Fibroblast of lung (primary cell): ENCODE measurements at places on chromosomes 1 and 21.

DNA sequence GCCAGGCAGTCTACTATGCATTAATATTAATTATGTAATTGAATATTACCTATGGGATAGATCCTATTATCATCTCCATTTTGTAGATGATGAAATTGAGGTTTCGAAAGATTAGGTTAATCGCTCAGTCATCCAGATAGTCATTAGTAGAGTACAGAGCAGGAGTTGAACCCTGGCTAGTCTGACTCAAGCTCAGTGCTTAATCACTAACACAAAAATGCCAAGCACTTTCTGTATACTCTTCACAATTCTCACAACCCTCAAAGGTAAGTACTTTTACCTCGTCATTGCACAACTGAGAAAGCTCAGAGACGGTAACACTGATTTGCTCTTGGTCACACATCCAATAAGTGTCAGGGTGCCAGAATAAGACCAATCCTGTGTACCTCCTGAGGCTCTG, 280.2 kb upstream of the PLXNA2 start:
- no peaks in the 10 kb centered on the region for H3K27me3 ChIP-seq
- no peaks in the 10 kb centered on the region for H3K4me1 ChIP-seq
- no peak overlapping the region for H3K4me3 ChIP-seq
- no peak for DNase-seq

DNA sequence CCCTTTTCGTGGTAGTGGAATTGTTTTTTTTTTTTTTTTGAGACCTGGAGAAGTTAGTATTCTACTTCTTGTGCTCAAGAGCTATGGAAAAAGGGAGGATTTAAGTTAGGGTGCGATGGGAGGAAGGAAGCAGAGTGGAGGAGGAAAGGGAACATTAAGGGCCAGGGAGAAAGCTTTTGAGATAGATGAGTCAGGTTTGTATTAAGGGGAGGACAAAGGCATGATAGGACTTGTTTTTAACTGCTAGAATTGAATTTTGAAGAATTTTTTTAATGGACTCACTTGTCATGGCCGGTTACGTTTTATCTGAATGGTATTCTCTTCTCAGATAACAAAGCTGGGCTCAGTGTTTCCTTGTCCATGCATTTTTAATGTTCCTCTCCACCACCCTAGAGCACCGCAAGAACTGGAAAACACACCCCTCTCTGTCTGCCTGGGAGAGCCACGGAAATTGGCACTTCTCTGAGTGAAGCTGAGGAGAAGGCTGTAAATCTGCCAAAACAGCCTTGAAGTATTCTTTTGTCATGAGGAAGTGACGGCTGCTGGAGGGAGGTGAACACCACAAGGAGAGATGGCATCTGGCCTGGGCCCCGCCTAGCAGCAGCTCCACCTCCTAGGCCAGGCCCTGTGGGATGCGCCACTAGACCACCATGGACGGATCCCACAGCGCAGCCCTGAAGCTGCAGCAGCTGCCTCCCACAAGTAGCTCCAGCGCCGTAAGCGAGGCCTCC, 3.5 kb downstream of the NIPAL3 start:
- DNase-seq = peak; percentile 79
- no peak overlapping the region for H3K4me3 ChIP-seq
- no peaks in the 10 kb centered on the region for H3K27me3 ChIP-seq
- peak overlapping the region; percentile 78 for H3K27ac ChIP-seq
- peaks cover 16% of the 10 kb centered on the region for H3K4me1 ChIP-seq

GRCh38 chr1:61247881-61248752, 165.8 kb downstream of the NFIA start:
- DNase-seq = no peak
- H3K27ac ChIP-seq = no peak overlapping the region

DNA sequence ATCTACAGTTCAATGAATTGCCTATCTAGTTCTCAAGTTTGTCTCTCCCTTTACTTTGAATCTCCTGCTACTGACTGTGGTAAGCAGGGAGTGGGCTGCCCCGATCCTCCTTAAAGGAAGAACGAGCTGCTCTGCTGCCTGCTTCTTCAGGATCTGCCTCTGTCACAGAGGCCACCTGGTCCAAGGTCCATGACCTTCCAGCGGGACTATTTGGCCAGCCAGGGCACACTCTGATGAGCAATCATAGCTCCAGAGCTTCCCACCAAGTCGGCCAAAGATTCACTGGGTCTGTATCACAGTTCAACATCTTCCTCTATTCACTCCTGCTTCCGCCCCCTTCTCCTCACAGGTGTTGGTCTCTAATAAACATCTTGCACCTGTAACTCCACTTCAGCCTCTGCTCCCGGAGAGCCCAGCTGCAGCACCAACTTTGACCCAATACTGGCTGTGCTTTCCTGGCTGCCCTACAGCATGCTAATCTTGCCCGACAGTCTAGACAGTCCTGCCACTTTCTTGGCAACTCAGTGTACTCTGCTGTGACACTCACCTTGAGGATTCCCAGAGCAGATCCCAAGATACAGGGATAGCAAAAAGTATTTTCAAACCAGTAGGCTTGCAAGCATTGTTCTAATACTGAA, 16.9 kb upstream of the MAP10 start:
- H3K36me3 ChIP-seq = no peaks in the 10 kb centered on the region
- no peaks in the 10 kb centered on the region for H3K27me3 ChIP-seq
- no peak for DNase-seq
- H3K4me1 ChIP-seq = no peaks in the 10 kb centered on the region

DNA sequence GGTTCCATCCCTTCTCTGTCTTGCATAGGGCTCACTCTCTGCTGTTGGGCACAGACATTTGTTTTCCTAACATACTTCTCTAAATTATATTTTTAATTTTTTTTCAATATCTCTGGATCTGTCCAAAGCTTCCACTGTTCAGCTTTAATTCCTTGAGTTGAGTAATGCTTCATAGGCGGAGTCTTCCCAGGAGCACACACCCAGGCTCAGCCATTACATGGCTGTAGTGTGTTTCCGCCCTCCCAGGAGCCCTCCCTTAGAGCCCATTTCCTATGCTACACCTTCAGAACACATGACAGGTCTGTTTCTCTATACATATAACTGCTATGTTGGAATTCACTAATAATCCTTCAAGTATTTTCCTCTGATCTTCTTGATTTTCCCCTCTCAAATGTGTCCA, 297.4 kb downstream of the PBX1 start:
- no peaks in the 10 kb centered on the region for H3K36me3 ChIP-seq
- DNase-seq = no peak
- no peaks in the 10 kb centered on the region for H3K27me3 ChIP-seq
- no peak overlapping the region for H3K4me3 ChIP-seq

- H3K4me1 ChIP-seq = peaks cover 10% of the 10 kb centered on the region
- H3K4me3 ChIP-seq = no peak overlapping the region
Measured at GRCh38 chr1:112548547-112548946, 39.8 kb downstream of the WNT2B start.

DNA sequence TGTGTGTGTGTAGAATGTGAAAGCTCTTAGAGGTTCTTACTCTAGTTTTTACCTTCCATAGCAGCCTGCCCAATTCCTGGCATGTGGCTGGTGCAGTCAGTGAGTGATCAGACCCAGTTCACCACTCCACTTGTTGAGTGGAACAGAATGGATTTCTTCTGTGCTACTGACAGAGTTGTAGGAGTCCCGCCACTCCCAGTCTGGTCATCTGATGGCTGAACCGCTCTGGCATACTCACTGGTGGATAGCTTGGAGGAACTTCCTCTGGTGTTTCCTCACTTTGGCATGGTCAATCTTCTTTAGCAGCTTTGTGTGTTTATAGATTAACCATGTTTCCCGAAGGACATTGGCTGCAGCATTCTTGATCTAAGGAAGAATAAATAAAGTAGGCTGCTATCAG, 106.7 kb upstream of the ADAR start:
- H3K36me3 ChIP-seq = no peaks in the 10 kb centered on the region
- peaks cover 5% of the 10 kb centered on the region for H3K27me3 ChIP-seq
- no peak overlapping the region for H3K4me3 ChIP-seq
- H3K4me1 ChIP-seq = no peaks in the 10 kb centered on the region
- peak; percentile 21 for DNase-seq

GRCh38 chr1:65388908-65389695, 31.4 kb upstream of the LEPR start:
- no peaks in the 10 kb centered on the region for H3K27me3 ChIP-seq
- peak; percentile 3 for DNase-seq
- H3K4me1 ChIP-seq = no peaks in the 10 kb centered on the region
- H3K4me3 ChIP-seq = no peak overlapping the region
- H3K36me3 ChIP-seq = no peaks in the 10 kb centered on the region

GRCh38 chr1:68197461-68197860, 34.9 kb downstream of the WLS start:
- peaks cover 22% of the 10 kb centered on the region for H3K4me1 ChIP-seq
- peak overlapping the region; percentile 13 for H3K27ac ChIP-seq
- H3K4me3 ChIP-seq = no peak overlapping the region
- no peaks in the 10 kb centered on the region for H3K36me3 ChIP-seq
- H3K27me3 ChIP-seq = no peaks in the 10 kb centered on the region

- no peaks in the 10 kb centered on the region for H3K27me3 ChIP-seq
- DNase-seq = peak; percentile 23
- no peak overlapping the region for H3K27ac ChIP-seq
- H3K4me1 ChIP-seq = no peaks in the 10 kb centered on the region
Measured at GRCh38 chr1:186474208-186474607, 13.3 kb upstream of the PDC start.

- peaks cover 14% of the 10 kb centered on the region for H3K36me3 ChIP-seq
- H3K4me3 ChIP-seq = no peak overlapping the region
- no peaks in the 10 kb centered on the region for H3K27me3 ChIP-seq
- DNase-seq = peak; percentile 59
Measured at GRCh38 chr1:153816283-153816889, 41.2 kb downstream of the SLC27A3 start.

DNA sequence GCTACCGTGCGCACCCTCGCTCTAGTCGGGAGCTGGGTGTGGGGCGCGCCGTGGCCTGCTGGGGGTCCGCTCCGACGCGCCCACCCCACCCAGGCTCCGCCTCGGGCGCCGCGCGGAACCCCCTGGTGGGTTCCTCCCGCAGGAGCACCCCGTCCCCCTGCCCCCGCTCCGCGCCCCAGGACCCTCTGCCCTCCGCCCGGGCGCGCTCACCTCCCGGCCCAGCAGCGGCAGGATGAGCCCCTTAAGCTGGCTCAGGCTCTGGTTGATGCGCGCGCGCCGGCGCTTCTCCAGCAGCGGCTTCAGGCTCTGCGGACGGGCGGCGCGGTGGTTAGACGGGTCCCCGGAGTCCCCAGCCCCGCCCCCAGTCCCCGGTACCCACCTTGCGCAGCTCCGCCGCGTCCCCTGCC, 319 bp downstream of the HES2 start:
- no peak for DNase-seq
- peaks cover 68% of the 10 kb centered on the region for H3K27me3 ChIP-seq
- no peaks in the 10 kb centered on the region for H3K4me1 ChIP-seq
- H3K27ac ChIP-seq = no peak overlapping the region
- peak overlapping the region; percentile 27 for H3K4me3 ChIP-seq

- H3K27me3 ChIP-seq = no peaks in the 10 kb centered on the region
- peak; percentile 5 for DNase-seq
- no peaks in the 10 kb centered on the region for H3K36me3 ChIP-seq
- no peak overlapping the region for H3K27ac ChIP-seq
- H3K4me3 ChIP-seq = no peak overlapping the region
- no peaks in the 10 kb centered on the region for H3K4me1 ChIP-seq
Measured at GRCh38 chr1:237685551-237685950, 205.2 kb downstream of the ZP4 start.

- no peaks in the 10 kb centered on the region for H3K36me3 ChIP-seq
- no peaks in the 10 kb centered on the region for H3K27me3 ChIP-seq
- no peak overlapping the region for H3K4me3 ChIP-seq
- H3K4me1 ChIP-seq = peaks cover 4% of the 10 kb centered on the region
Measured at GRCh38 chr1:180311011-180311730, 81.1 kb downstream of the LHX4 start.

GRCh38 chr1:117058810-117059209, 1.3 kb upstream of the TTF2 start:
- no peak for DNase-seq
- H3K4me1 ChIP-seq = peaks cover 4% of the 10 kb centered on the region
- H3K27ac ChIP-seq = no peak overlapping the region
- H3K4me3 ChIP-seq = no peak overlapping the region
- no peaks in the 10 kb centered on the region for H3K27me3 ChIP-seq

- H3K27me3 ChIP-seq = no peaks in the 10 kb centered on the region
- H3K4me3 ChIP-seq = no peak overlapping the region
- no peak overlapping the region for H3K27ac ChIP-seq
- no peaks in the 10 kb centered on the region for H3K36me3 ChIP-seq
- H3K4me1 ChIP-seq = no peaks in the 10 kb centered on the region
- no peak for DNase-seq
Measured at GRCh38 chr1:5623399-5623798, 368.8 kb downstream of the NPHP4 start.
